ENCODE measurements at places on chromosomes 3 and 15. TPM values are rescaled to one million over a fixed set of nuclear protein-coding genes. Genes with fewer than 3 reads are reported as not detected.

The THAP10 gene
- total RNA-seq: 1.0 TPM

The MASP1 gene
- total RNA-seq: 0.43 TPM

The HYAL2 gene
- total RNA-seq: 413 TPM

The SETD5 gene
- 34.2 TPM for total RNA-seq

The ANKRD34C gene
- not detected for total RNA-seq

The BOC gene
- total RNA-seq: not detected

The PLD1 gene
- total RNA-seq: 96.2 TPM

The IQCF5 gene
- total RNA-seq: not detected

The CCDC39 gene
- not detected for total RNA-seq
